ENCODE measurements at places on chromosomes 16 and 17. TPM values are rescaled to one million over a fixed set of nuclear protein-coding genes. Genes with fewer than 3 reads are reported as not detected.
A peak's percentile ranks its signal among the peaks of the same experiment; 100 is the strongest.

KRT39 gene
- 6.4 TPM for total RNA-seq

TPSB2 gene
- total RNA-seq: 3.9 TPM

BAIAP3 gene
- 1.2 TPM for total RNA-seq

MEOX1 gene
- 10.9 TPM for total RNA-seq

NLRC3 gene
- 0.39 TPM for total RNA-seq

SPNS2 gene
- total RNA-seq: 24.1 TPM

SLC35B1 gene
- 33.5 TPM for total RNA-seq

ZSCAN10 gene
- total RNA-seq: not detected

- DNase-seq: no peak
Observed at GRCh38 chr17:62882284-62882683, 74.2 kb upstream of the MARCHF10 start.

DNA sequence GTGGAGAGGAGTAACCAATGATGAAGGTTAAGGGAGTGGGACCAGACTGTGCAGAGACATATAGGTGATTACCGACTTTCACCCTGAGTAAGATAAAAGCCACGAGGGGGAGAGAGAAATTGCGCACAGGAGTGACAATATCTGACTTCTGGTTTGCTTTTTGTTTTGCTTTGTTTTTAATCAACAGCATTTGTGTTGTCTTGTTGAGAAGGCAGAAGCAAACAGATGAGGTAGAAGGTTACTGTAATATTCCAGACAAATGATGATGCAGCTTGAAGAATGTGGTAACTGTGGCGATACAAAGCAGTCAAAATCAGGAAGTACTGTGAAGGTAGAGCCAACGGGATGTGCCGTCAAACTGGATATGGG lies 7.5 kb downstream of the PELP1 start:
- DNase-seq: no peak

GRCh38 chr16:253833-254232 lies 19.2 kb downstream of the FAM234A start:
- no peak for DNase-seq

GRCh38 chr17:78324391-78325075 lies 35.3 kb downstream of the SOCS3 start:
- peak; percentile 97 for DNase-seq

GRCh38 chr16:84031556-84031955 lies 11.0 kb downstream of the SLC38A8 start:
- no peak for DNase-seq

GRCh38 chr17:8072729-8073461 lies 14.6 kb downstream of the ALOX12B start:
- DNase-seq: no peak

DNA sequence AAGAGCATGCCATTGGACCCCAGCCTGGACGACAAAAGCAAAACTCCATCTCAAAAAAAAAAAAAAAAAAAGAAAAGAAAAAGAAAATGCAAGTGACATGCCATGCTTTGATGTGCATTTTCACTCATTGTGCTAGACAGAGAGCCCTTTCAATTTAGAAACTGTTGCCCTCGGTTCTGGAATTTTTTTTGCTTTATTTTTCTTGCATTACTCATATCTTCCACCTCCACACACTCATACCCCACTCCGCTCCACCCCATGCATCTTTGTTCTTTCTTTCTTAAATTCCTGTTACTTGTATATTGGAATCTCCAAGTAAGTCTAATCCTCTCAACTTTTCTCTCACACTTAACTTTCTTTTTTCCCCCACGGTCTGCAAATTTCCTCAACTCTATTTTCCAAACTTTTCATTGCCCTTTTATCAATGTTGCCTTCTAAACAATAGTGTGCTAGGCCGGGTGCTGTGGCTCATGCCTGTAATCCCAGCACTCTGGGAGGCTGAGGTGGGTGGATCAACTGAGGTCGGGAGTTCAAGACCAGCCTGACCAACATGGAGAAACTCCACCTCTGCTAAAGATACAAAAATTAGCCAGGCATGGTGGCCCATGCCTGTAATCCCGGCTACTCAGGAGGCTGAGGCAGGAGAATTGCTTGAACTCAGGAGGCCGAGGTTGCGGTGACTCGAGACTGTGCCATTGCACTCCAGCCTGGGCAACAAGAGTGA lies 16.8 kb upstream of the SUZ12 start:
- DNase-seq: no peak

DNA sequence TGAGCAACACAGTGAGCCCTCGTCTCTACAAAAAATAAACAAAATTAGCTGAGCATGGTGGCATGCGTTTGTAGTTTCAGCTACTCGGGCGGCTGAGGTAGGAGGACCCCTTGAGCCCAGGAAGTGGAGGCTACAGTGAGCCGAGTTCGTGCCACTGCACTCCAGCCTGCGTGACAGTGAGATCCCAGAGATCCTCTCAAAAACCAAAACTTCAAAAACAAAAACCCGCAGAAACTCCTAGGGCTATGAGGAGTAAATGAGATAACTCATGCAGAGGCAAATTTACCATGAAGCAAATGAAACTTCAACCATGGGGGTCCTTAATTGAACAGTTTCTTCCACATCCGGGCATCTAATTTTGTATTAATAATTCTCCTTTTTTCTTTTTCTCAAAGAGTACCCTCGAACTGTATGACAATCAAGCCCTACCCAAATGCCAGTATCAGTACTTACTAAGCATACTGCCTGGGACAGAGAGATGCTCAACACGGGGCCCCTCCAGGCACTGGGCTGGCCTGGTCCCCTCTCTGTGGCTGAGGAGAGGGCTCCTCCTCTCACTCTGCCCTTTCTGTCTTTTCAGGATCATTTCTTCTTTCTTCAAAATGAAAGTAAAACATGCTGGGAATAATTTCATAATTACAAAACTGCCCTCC lies 789 bp upstream of the PIPOX start:
- no peak for DNase-seq

GRCh38 chr16:55058576-55058975 lies 127.9 kb downstream of the IRX5 start:
- no peak for DNase-seq

DNA sequence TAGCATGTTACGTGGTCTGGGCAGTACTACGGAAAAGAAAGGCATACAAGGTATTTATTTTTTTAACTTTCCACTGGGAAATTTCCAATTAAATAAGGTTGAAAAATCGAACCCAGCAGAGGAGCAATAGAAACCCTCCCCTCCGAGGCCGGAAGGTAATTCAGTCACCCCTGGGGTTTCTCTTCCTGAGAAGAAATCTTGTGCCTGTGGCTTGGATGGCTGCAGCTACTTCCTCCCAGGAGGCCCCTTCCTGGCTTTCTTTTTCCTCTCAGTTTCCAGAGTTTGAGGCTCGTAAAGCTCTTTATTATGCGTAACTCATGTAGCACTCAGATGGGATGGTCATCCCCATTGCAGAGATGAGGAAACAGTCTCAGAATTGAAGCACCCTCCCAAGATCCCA lies 140.3 kb downstream of the ASIC2 start:
- no peak for DNase-seq

GRCh38 chr17:2138761-2139160 lies 83.9 kb downstream of the HIC1 start:
- peak; percentile 48 for DNase-seq

DNA sequence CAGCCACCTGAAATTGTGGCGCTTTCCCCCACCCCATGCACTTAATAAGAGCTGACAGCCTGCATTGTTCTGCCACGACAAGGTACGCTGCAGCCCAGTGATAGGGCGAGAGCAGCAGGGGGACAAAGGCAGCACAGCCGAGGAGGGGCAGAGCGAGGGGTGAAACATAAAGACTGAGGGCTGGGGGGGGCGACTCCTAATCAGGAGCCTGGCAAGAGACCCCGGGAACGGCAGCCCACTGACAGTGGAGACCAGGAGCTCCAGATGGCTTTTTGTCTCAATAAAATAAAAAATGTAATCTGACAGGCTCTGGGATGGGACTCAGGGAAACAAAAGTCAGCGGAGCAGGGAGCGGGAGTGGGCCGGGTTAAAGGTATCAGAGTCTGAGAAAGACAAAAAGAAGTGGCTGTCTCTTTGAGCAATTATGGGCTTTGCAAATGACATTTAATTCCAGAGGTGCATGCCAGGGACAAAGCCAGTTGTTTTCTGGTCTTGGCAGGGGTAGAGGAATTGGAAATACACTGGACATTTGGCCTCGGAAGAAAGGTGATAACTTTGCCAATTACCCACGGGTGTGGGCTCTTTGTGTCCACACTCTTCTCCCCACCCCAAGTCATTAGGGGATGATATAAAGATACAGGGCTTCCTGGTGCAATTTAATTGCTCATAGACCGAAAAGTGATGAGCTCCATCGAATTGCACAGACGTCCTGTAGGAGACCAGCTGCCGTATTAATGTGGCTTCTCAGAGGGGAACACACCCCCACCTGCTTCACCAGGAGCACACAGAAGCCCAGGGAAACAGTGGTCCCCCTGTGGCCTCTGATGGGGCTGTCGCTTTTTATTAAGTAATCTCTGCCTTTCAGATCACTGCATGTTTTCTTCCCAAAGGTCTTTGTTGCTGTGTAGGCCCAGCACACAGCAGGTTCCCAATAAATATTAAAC lies 17.6 kb upstream of the CCDC182 start:
- DNase-seq: no peak

DNA sequence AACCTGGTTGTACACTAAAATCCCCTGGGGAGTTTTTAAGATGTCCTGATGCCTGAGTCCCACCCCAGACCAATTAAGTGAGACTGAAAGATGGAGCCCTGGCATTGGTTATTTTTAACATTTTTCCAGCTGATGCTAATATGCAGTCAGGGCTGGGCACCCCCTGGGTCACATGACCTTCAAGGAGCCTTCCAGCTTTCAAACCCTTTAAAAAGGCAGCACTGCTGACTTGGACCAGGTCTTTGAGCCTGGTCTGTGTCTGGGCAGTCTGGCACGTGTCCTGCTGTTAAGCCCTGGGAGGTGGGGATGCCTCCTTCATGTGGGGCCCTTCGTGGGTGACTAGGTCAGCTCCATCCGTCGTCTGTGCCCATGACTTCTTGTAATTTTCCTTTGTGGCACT lies 202.6 kb downstream of the CCDC182 start:
- DNase-seq: no peak

DNA sequence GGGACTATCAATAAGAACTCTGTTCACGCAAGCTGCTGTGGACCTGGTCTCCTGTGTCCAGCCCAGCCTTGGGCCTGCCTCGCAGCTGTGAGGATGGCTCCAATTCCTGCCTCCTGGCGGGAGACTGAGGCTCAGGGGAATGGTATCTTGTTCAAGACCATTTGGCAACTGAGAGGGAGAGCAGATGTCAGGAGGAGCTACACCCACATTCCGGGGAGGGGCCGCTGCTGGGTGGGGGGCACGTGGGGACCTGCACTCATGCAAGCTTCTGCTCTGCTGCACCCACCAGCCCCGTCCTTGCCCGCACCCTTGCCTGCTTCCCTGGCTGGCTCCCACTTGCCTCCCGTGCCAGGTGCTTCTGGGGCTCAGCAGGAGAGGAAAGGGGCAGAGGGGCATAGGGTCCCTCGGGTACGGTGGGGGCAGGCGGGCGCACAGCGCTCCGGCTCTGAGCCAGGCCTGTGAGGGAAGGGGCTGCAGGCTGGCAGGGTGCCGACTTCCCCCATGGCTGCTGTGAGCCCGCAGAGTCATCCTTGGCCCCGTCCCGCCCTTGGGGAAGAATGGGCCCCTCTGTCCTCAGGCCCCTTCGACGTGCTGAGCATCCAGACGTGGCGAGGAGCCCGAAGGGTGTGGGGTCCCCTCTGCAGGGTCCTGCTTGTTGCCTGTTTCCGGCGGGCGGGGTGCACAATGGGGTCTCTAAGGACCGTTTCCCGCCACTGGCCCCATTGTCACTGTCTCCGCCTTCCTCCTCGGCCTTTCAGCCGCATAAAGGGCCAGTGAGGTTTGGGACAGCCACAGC lies 2.7 kb downstream of the METRN start:
- no peak for DNase-seq

DNA sequence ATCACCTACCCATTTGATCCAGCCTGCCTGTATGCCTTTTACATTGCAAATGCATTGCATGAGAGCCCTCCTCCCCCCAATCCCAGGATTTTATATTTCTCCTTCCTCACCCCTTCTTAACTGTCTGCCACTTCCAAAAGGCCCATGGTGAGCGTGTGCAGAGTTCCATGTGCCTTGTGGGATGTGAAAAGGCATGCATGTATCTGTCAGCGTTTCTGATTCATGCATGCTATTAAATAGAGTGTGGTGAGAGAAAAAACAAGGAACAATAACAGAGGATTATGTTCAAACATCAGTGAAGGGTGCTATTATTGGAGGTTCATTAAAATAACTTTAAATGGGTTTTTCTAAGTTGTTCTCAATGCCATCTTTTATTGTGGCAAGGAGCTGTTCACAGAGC lies 60.9 kb upstream of the CACNG3 start:
- DNase-seq: no peak

DNA sequence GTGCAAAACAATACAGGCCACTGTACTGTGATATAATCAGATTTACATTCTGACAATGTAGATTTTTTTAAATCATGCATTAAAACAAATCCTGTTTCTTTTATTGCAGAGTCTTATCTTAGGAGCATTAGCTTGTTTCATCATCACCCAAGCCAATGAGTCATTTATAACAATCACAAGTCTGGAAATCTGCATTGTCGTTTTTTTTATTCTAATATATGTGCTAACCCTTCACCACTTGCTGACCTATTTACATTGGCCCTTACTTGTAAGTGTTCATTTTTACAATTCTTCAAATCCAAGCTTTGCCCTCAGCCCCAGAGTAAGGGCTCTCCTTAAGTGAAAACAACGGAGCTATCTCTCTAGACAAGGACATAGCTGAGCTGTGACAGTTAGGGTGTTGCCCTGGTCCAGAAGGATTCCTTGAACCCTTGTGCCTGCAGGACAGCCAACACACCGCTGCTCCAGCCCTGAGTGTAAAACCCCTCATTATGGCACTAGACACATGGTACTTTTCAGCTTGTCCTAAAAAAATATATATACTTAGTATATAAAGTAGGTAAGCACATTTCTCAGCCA lies 3.7 kb downstream of the CMTM1 start:
- no peak for DNase-seq

DNA sequence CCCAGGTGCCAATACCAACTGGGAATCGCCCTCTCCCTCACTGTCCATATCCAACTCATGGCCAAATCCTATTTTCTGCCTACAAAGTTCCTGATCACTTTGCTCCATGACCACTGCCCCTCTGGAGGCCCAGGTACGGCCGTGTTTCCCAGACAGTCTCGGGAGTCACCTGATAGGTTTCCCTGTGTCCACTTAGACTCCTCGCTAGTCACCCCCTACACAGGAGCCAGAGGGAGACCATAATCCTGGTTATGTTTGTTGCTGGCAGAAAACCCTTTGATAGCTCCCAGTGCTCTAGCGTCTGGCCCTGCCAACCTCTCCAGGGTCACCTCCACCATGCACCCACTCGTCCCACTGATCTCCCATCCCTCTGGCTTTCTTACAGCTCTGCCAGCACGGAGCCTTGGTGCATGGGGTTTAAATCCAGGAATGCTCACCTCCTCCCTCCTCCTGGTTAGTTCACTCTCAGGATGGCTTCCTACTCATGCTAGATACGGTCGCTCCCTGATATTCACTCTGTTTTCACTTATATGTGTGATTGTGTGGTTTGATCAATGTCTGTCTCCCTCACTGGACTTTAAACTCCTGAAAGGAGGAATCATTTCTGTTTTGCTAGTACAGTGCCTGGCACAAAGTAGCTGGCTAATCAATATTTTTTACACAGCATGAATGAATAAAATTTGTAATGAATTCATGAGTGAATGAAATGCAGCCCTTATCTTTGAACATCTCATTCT lies 7.5 kb upstream of the CALB2 start:
- no peak for DNase-seq

GRCh38 chr16:27704252-27704651 lies 154.3 kb downstream of the KATNIP start:
- no peak for DNase-seq

All from skin of body (tissue), 3 donors.